ENCODE measurements at places on chromosomes 5 and 9.
A peak's percentile ranks its signal among the peaks of the same experiment; 100 is the strongest.

DNA sequence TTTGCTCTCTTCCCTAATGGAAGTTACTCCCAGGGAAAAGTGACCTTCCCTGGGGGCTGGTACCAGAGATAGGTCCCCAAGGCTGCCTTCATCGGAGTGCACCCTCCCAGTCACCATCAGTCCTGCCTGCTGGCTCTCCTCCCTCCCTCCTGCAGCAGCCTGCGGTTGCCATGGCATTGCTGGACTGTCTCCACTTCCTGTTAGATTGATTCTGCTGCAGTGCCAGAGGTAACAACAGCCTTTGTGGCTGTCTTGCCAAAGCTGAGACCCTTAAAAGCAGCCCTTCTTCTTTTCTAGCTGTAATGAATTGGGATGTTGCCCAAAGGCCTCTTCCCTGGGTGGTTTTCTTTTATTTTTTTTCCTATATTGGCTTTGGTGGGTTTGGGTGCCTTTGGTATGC lies 78.1 kb upstream of the PRLR start:
- DNase-seq = no peak

DNA sequence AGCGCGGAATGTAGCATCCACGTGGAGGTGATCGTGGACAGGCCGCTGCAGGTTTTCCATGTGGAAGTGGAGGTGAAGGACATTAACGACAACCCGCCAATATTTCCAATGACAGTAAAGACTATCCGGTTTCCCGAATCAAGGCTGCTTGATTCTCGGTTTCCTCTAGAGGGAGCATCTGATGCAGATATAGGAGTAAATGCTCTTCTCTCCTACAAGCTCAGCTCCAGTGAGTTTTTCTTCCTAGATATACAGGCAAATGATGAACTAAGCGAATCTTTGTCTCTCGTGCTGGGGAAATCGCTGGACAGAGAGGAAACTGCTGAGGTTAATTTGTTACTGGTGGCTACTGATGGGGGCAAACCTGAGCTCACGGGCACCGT lies 598 bp downstream of the PCDHA2 start:
- DNase-seq = no peak

DNA sequence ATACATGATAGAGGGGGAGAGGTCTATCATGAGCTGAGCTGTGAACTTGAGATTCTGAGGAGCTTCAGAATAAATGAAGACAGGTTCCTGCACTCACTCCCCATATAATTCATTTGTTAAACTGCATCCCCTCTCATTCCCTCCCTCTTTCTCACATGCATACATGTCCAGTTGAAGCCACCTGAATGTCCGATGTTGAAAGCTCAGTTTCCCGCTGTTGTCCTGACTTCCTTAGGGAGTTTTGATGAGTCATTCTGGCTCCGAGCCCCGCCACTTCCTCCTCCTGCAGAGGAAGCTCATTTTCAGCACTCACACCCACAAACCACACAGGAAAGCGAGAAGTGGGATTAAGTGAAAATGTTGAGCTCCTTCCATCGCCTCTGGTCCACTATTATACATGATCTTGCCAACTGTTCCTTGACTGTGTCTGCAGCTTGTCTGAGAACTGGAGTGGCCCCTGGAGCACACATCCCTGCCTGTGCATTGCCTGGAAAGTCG lies 121.2 kb downstream of the CEMIP2 start:
- peak; percentile 83 for DNase-seq

DNA sequence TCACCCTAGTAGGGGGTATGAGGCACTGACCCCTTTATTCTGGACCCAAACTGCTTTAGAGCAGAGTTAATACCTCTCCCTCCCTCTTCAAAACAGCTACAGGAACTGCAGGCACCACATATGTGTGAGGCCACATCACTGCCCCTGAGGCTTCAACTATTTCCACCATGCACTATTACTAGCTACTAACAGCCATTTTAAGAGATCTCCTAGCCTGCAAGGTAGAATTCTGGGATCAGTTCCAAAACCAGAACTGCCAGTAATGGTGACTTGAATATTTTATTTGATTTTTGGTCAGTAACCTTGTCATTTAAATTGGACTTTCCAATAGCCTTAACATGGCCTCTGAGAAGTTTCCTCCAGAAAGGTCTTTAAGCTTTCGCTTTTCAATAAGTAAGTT lies 55.3 kb upstream of the FSD1L start:
- DNase-seq = no peak

DNA sequence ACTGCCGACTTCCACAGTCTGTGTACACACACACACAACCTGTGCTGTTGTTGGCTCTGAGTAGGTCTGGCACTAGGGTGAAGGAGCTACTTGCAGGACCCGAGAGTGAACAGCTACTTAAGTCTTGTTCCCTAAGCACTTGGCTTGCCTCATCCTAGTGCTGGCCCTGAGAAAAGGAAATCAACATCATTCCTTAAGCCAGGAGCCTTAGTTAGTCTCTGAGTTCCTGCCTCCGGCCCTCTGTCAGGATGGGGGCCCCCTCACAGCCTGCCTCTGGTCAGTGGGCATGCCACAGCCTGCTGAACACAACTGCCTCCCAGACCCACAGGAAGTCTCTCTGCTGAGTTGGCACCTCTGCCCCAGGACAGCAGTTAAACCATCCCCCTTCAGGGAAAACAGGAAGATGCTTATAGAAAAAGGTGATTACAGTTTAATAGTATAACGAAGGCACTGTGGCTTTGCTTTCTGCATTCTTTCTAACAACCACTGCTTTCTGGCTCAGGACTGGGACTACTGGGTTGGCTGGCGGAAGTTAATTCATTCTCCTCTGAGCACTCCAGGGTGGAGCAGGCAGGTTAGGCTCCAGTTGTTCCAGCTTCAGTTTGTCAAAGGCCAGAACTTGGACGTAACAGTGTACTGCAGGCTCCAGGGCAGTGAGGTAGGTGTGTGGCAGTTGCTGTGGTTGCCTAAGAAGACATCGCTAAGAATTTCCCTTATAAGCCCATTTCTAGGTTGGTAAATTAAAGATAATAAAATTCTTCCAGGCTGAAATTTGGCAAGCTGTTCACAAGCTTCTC lies 2.8 kb downstream of the MAMDC2 start:
- DNase-seq = no peak

- DNase-seq = peak; percentile 83
Measured at GRCh38 chr9:2241461-2241835, 226.3 kb downstream of the SMARCA2 start.

GRCh38 chr9:129482521-129483414 lies 138.1 kb downstream of the C9orf50 start:
- DNase-seq = peak; percentile 97

DNA sequence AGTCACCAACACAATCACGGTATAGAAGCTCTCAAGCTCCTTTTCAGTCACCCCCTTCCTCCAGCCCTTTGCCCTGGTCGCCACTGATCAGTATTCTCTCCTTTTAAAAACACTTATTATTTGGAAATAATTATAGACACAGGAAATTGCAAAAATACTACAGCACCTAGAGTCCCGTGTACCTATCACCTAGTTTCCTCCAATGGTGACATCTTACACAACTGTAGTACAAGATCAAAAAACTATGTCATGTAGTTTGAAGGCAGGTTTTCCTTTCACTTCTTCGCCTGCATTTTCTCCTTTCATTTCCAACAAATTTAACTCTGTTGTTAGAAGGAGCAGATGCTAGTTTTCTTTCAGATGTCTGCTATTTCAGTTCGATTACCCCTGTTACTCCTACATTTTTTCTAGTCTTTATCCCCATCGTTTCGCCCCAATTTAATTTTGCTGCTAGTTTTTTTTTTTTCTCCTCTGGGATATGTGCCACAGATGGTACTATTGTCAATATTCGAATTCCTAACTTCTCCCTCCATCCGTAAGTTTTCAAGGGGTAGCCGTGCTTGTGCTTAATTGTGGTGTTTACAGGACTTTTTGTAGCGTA lies 612 bp upstream of the ATG10 start:
- DNase-seq = no peak

DNA sequence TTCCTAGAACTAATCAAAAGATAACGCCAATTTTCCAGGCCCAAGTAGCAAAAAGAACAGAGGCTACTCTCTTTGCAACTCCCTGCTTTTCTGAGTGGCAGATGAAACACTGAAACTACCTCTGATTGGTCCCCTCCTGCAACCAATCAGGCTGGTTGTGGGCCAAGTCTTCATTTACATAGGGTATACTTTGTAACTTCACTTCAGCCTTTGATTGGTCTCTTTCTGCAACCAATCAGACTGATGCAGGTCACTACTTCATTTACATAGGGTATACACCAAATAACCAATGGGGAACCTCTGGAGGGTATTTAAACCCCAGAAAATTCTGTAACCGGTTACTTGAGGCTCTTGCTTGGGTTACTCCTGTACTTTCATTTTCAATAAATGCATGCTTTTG lies 289.6 kb downstream of the MED10 start:
- no peak for DNase-seq

DNA sequence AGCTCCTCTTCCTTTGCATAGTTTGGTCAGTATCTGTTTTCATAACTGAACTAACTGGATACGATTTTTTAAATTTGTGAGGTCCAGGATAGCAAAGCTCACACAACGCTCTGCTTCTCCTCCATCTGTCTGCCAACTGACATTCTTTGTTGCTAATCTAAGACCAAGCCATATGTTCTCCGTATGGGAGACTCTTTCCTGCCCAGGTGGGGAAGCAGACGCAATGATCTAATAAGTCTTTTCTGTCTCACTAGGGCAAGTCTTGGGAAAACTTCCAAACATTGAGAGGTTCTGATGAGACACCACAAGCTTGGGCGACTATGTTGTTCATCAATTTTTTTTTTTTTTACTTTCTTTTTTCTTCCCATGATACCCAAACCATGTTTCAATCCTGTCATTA lies 558.5 kb downstream of the EFNA5 start:
- DNase-seq = peak; percentile 80

- DNase-seq = no peak
Measured at GRCh38 chr5:176481711-176482110, 33.5 kb downstream of the FAF2 start.

GRCh38 chr9:124266139-124266825 lies 8.5 kb downstream of the NEK6 start:
- no peak for DNase-seq

- peak; percentile 34 for DNase-seq
Measured at GRCh38 chr5:103259705-103260355, 1.3 kb downstream of the MACIR start.

DNA sequence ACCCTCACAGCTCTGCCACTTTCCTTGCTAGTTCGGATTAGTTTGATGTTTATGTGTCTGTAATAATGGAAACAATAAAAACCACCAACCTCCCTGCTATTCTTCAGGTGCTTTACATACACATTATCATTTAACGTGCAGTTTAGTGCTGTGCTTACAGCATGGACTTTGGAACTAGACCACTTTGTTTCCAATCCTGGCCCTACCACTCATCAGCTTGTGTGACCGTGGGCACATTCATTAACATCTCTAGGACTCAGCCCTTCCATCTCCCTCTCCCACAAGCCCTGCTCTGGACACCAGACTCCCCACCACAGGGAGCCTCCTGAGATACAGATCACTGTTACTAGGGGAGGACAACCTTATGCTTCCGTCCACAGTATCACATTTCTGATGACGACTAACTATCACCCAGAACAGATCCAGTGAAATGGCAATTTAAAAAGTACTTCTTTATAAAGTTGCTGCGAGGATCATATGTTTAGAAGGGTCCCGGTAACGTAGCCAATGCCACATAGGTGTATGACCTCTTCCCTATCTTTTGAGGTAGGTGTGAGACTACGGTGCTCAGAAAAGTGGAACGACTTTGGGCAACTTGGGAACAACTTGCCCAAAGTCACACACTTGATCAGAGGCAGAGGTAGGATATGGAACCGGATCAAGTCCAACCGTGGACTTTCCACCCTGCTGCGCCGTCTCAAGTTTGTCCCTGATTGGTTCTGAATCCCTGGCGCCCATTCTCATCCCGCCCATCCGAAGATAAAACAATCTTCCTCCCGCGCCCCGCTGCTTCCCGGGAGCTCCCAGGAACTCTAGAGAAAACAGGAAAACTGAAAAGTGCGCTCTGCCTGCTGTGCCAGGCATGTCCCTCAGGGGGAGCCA lies 132.4 kb upstream of the NIPBL start:
- peak; percentile 62 for DNase-seq

- peak; percentile 40 for DNase-seq
Measured at GRCh38 chr5:110105692-110106091, 416.0 kb downstream of the MAN2A1 start.

DNA sequence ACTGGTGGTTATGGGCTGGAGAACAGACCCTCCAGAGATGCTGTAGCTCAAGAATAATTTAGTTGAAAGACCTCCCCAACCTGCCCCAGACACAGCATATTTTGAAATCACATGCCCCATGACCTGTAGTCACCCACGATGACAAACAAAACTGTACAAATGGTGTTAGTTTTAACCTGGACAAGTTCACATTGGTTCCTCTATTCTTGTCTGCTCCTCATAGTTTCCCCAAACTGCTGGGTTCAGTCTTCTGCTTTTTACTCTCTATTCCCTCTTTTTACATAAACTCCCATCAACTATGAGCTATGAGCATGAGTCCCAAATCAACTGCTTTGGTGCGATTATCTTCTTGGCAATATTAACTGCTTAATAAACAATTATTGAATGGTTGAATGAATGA lies 365.3 kb upstream of the CLINT1 start:
- DNase-seq = no peak

- DNase-seq = no peak
Measured at GRCh38 chr9:76077537-76077936, 187.1 kb downstream of the PCSK5 start.

DNA sequence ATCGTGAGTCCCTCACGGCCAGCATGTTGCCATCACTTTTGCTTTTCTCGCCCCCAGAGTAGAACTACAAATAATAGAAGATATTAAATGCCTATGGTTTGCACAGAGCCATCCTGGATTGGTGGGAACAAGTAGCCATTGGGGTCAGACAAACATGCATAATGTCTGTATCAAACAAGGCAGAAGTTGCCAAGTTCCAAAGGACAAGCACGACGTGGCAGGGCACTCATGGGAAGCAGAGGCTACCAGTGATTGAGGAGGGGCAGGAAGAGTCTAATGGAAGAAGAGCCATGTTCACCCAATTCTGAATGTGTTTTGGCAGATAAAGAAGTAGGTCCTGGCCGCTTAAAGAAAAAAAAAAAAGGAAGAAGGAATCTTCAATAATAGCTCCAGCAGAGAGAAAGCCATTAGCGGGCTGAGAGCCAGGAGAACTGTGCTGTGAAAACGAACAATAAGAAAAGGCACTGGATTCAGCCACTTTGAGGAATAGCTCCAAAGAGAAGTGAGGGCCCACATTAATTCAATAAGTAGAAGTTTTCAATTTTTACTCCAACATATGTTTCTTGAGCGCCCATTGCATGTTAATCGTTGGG lies 153.7 kb upstream of the ADCY2 start:
- no peak for DNase-seq

GRCh38 chr5:180433032-180433422 lies 61.2 kb upstream of the CNOT6 start:
- DNase-seq = no peak
